ENCODE measurements at places on chromosomes 5 and 9.
A peak's percentile ranks its signal among the peaks of the same experiment; 100 is the strongest.

DNA sequence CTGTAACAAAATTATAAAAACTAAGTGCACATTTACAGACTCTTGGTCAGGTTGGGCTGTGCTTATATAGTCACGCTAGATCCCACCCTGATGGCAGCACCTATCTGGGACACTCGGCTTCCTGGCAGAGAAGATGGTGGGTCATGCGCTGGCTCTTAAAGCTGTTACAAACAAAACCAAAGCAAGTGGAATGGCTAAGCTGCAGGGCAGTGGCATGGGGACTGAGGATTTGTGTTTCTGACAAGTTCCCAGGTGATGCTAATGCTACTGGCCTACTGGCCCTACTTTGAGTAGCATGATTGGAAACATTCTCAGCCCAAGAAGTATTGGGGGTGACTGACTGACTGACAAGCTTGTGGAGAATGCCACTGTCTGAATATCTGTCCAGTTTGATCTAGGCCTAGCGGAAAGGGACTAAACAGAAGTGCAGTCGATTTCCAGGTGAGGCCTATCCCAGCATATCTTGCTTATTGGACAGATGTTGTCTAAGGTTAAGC is 8.3 kb downstream of the BTF3 start:
- DNase-seq: no peak

GRCh38 chr5:106874974-106875373 is 795.8 kb downstream of the EFNA5 start:
- DNase-seq: no peak

- DNase-seq: no peak
Measured at GRCh38 chr5:79795764-79796398, 106.2 kb downstream of the CMYA5 start.

GRCh38 chr9:127935765-127936221 is 1.9 kb downstream of the DPM2 start:
- peak; percentile 50 for DNase-seq

GRCh38 chr9:129182625-129183494 is 4.8 kb upstream of the IER5L start:
- DNase-seq: no peak

GRCh38 chr9:33133186-33133585 is 34.0 kb downstream of the B4GALT1 start:
- no peak for DNase-seq

Data from T-helper 2 cell treated with Interferon-gamma antibody and Interleukin-4, amounts not matched to agents 5 μg/mL and 100 μg/mL, for 36 hours (primary cell).